Left ventricle myocardium inferior (tissue), 1 donor: ENCODE measurements at places on chromosomes 7 and 10.

GRCh38 chr7:17357952-17358351 lies 59.5 kb downstream of the AHR start:
- DNase-seq = no peak
- no peaks in the 10 kb centered on the region for H3K4me1 ChIP-seq
- H3K27me3 ChIP-seq = no peaks in the 10 kb centered on the region

- no peak for DNase-seq
- no peak overlapping the region for H3K4me3 ChIP-seq
- peaks cover 9% of the 10 kb centered on the region for H3K4me1 ChIP-seq
- no peak overlapping the region for H3K27ac ChIP-seq
- no peaks in the 10 kb centered on the region for H3K36me3 ChIP-seq
These were observed 534.8 kb upstream of the MGMT start for GRCh38 chr10:128932071-128932820.

- H3K36me3 ChIP-seq = peaks cover under 1% of the 10 kb centered on the region
- H3K4me1 ChIP-seq = peaks cover 97% of the 10 kb centered on the region
- H3K27ac ChIP-seq = peak overlapping the region; percentile 91
- DNase-seq = no peak
These were observed 28.3 kb downstream of the HIPK2 start for GRCh38 chr7:139749545-139749944.

DNA sequence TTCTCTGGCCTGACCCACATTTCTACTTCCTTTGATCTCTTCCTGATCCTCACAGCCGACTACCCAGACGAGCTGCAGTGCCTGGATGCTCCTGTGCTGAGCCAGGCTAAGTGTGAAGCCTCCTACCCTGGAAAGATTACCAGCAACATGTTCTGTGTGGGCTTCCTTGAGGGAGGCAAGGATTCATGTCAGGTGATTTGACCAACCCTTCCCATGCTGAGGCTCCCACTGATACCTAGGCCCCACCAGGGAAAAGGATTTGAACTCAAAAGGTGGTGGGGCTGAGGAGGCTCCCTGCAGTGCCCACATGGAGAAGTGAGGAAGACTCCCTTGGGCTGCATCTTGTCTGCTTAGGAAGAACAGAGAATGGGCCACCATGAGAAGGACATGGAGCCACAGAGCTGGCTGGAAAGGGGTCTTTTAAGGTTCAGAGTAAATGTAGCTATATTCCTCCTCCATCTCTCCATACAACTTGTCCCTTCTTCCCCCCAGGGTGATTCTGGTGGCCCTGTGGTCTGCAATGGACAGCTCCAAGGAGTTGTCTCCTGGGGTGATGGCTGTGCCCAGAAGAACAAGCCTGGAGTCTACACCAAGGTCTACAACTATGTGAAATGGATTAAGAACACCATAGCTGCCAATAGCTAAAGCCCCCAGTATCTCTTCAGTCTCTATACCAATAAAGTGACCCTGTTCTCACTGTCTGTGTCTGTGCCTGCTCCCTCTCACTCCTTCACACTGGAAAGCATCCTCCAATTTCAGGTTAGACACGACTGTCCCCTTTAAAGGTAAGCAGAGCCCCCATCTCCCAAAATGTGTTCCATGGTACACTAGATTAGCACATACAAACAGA lies 3.3 kb downstream of the PRSS1 start:
- no peaks in the 10 kb centered on the region for H3K36me3 ChIP-seq
- no peak overlapping the region for H3K27ac ChIP-seq
- no peaks in the 10 kb centered on the region for H3K27me3 ChIP-seq
- no peaks in the 10 kb centered on the region for H3K4me1 ChIP-seq
- no peak overlapping the region for H3K4me3 ChIP-seq
- DNase-seq = no peak

GRCh38 chr10:80184291-80184690 lies 21.0 kb downstream of the ANXA11 start:
- no peaks in the 10 kb centered on the region for H3K27me3 ChIP-seq
- H3K4me1 ChIP-seq = peaks cover 95% of the 10 kb centered on the region
- DNase-seq = no peak
- H3K4me3 ChIP-seq = no peak overlapping the region

GRCh38 chr7:112025556-112025955 lies 180.6 kb downstream of the DOCK4 start:
- DNase-seq = no peak
- no peaks in the 10 kb centered on the region for H3K36me3 ChIP-seq
- peaks cover 35% of the 10 kb centered on the region for H3K4me1 ChIP-seq
- no peak overlapping the region for H3K4me3 ChIP-seq
- no peaks in the 10 kb centered on the region for H3K27me3 ChIP-seq

DNA sequence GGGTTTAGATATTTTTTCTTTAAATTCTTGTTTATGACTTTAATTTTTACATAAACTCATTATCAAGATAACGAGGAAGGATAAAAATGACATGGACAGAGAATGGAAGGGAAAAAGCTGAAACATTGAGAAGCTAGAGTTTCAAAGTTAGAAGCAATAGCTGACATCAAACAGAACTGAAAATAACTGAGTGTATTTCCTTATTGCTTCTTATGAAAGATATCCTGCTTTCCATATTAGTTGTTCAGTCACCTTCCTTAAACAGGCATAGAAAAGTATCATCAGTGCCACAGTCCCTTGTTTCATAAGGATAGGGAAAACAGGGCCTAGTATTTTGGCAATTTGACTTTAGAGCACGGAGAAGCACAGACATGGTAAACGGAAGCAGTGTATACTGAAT lies 460.5 kb upstream of the GHITM start:
- no peak overlapping the region for H3K4me3 ChIP-seq
- H3K27ac ChIP-seq = no peak overlapping the region
- H3K4me1 ChIP-seq = no peaks in the 10 kb centered on the region
- no peaks in the 10 kb centered on the region for H3K36me3 ChIP-seq

DNA sequence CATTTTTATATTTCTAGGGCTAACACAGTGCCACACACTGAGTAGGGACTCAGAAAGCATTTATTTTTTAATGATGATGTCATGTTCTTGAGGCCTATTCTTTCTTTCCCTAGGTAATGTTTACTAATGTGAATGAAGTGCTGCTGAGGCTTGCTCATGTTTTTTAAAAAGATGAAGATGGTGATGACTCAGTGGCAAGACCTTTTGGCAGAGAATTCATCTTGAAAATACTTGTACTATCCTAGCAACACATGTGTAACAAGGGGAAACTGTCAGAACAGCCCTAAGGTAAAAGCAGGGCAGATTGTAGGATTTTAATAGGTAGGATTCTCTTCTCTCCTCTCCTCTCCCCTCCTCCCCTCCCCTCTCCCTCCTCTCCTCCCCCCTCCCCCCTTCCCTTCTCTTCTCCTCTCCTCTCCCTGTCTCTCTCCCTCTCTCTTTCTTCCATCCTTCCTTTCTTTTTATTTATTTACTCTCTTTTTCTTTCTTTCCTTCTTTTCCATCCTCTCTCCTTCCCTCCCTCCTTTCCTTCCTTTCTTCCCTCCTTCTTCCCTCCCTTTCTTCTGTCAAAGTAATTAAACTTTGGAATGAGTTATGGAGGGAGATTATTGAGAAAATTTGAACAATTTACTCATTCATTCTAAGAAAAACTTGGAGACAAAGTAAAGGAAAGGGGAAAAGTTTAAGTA lies 75.3 kb downstream of the ZNF92 start:
- H3K4me1 ChIP-seq = peaks cover 22% of the 10 kb centered on the region
- H3K27ac ChIP-seq = no peak overlapping the region
- H3K36me3 ChIP-seq = no peaks in the 10 kb centered on the region
- no peak overlapping the region for H3K4me3 ChIP-seq
- DNase-seq = no peak

- no peak overlapping the region for H3K27ac ChIP-seq
- peaks cover 24% of the 10 kb centered on the region for H3K4me1 ChIP-seq
- DNase-seq = no peak
- no peaks in the 10 kb centered on the region for H3K36me3 ChIP-seq
- no peak overlapping the region for H3K4me3 ChIP-seq
- H3K27me3 ChIP-seq = no peaks in the 10 kb centered on the region
These were observed 80.1 kb upstream of the CAPZA2 start for GRCh38 chr7:116782177-116782711.

DNA sequence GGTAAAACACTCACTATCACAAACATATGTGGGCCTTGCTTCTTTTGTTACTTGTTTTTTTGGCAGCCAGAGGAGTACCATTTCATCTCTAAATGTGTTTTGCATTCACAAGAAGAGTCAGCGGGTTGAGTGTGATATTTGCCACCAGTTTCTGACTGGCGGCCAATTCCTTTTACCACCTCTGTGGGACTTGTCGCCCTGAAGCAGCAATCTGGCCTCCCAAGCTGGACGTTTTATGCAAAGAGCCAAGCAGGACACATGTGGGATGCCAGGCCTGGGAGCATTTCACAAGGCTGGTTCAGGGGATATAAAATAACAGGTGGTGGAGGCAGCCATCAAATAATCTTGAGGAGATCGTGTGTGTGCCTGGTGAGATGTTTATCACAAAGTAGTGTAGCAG lies 61.8 kb upstream of the TRIL start:
- peak overlapping the region; percentile 42 for H3K27ac ChIP-seq
- peaks cover 7% of the 10 kb centered on the region for H3K36me3 ChIP-seq
- H3K4me1 ChIP-seq = peaks cover 29% of the 10 kb centered on the region
- no peaks in the 10 kb centered on the region for H3K27me3 ChIP-seq
- H3K4me3 ChIP-seq = no peak overlapping the region
- peak; percentile 30 for DNase-seq

GRCh38 chr10:29794776-29795611 lies 160.2 kb upstream of the SVIL start:
- H3K27ac ChIP-seq = peak overlapping the region; percentile 66
- H3K27me3 ChIP-seq = no peaks in the 10 kb centered on the region
- H3K4me3 ChIP-seq = no peak overlapping the region
- DNase-seq = no peak
- no peaks in the 10 kb centered on the region for H3K36me3 ChIP-seq
- peaks cover 13% of the 10 kb centered on the region for H3K4me1 ChIP-seq

GRCh38 chr7:105256761-105257231 lies 131.9 kb downstream of the SRPK2 start:
- peaks cover 33% of the 10 kb centered on the region for H3K4me1 ChIP-seq
- no peak overlapping the region for H3K4me3 ChIP-seq
- no peak for DNase-seq
- no peak overlapping the region for H3K27ac ChIP-seq
- H3K36me3 ChIP-seq = no peaks in the 10 kb centered on the region
- H3K27me3 ChIP-seq = no peaks in the 10 kb centered on the region

DNA sequence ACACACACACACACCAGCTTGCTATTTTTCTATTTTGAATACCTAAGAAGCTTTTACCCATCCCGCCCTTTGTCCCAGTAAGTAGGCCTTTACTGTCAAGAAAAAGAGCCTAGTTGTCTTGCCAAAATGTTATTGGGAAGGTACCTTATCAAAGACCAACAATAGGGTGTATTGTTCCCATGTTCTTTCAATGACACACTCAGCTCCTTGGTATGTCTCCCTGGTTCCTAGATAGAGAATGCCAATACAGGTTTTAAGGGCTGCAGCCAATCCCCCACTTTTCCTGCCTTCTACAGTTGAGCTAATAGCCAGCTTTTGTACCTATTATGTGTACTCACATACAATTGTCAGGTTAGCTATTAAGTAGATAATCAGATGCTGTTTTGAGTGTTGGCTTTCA lies 92.0 kb upstream of the LRRTM3 start:
- H3K27me3 ChIP-seq = no peaks in the 10 kb centered on the region
- DNase-seq = no peak
- H3K36me3 ChIP-seq = no peaks in the 10 kb centered on the region
- H3K4me1 ChIP-seq = peaks cover 19% of the 10 kb centered on the region

GRCh38 chr10:56991591-56992069 lies 630.6 kb upstream of the ZWINT start:
- no peak overlapping the region for H3K27ac ChIP-seq
- DNase-seq = no peak
- no peaks in the 10 kb centered on the region for H3K36me3 ChIP-seq
- no peaks in the 10 kb centered on the region for H3K27me3 ChIP-seq
- H3K4me1 ChIP-seq = no peaks in the 10 kb centered on the region
- H3K4me3 ChIP-seq = no peak overlapping the region

GRCh38 chr7:81926154-81926553 lies 156.3 kb upstream of the HGF start:
- no peak overlapping the region for H3K4me3 ChIP-seq
- no peaks in the 10 kb centered on the region for H3K36me3 ChIP-seq
- no peaks in the 10 kb centered on the region for H3K4me1 ChIP-seq
- no peak for DNase-seq
- no peak overlapping the region for H3K27ac ChIP-seq
- H3K27me3 ChIP-seq = no peaks in the 10 kb centered on the region

DNA sequence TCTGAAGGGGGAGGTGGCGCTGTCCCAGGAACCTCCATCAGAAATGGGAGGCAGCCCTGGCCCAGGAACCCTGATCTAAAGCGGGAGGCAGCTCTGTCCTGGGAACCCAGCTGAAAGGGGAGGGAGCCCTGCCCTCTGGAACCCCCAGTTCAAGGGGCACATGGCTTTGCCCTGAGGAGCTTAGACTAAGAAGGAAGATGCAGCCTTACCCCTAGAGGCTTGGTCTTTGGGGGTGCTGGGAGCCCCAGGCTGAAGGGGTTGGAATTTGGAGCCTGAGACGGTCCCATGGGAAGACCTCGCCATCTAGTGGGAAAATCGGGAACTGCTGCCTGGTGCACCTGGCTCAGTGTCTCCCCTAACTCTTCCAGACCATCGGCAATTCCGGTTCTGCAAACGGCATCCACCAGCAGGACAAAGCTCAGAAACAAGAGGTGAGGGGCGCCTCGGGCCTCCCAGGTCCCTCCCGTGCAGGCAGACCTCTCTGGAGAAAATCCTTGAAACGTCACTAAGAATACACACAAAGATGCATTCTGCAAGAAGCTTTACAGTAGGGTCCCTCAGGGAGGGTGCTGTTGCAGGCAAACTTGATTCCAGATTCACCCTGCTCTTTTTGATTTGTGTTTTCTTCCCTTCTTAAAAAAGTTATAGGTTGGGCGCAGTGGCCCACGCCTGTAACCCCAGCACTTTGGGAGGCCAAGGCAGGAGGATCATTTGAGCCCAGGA lies 52.4 kb upstream of the GTF2IRD1 start:
- no peaks in the 10 kb centered on the region for H3K4me1 ChIP-seq
- peak; percentile 63 for DNase-seq
- peaks cover 5% of the 10 kb centered on the region for H3K27me3 ChIP-seq

GRCh38 chr10:130810856-130811255 lies 500.7 kb downstream of the TCERG1L start:
- peaks cover 97% of the 10 kb centered on the region for H3K27me3 ChIP-seq
- H3K4me3 ChIP-seq = no peak overlapping the region
- DNase-seq = no peak
- H3K4me1 ChIP-seq = no peaks in the 10 kb centered on the region

GRCh38 chr10:15146366-15146765 lies 22.1 kb downstream of the NMT2 start:
- no peak for DNase-seq
- H3K27ac ChIP-seq = no peak overlapping the region
- H3K4me1 ChIP-seq = peaks cover 30% of the 10 kb centered on the region
- H3K36me3 ChIP-seq = no peaks in the 10 kb centered on the region

- peaks cover 38% of the 10 kb centered on the region for H3K36me3 ChIP-seq
- peak overlapping the region; percentile 99 for H3K27ac ChIP-seq
- no peak overlapping the region for H3K4me3 ChIP-seq
- peaks cover 100% of the 10 kb centered on the region for H3K4me1 ChIP-seq
- no peak for DNase-seq
These were observed 21.8 kb downstream of the ITPRIP start for GRCh38 chr10:104316321-104317099.

DNA sequence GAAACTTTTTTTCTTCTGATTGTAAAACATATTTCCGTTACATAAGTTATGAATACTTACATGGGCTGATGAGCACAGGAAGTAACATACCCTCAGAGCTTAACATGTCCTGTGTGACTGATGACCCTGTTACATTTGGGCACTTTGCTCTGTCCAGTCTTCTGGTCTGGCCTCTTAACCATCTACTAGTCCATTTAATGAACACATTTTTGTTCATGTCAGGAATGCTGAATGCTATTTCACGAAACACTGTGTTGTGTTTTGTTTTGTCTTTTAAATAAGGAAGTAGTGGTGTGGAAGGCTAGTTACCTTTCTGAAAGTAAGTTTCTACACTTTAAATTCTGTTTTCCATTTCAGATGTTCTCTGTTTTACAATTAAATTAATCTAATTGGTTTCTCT lies 77.7 kb downstream of the RBM33 start:
- DNase-seq = no peak
- no peak overlapping the region for H3K27ac ChIP-seq
